ENCODE measurements at places on chromosomes 16 and 17.

GRCh38 chr16:839643-840408 lies 39.3 kb upstream of the GNG13 start:
- DNase-seq = no peak

GRCh38 chr16:67112591-67113399 lies 3.1 kb downstream of the PHAF1 start:
- DNase-seq = no peak

GRCh38 chr17:5913641-5914040 lies 156.5 kb upstream of the WSCD1 start:
- DNase-seq = no peak

DNA sequence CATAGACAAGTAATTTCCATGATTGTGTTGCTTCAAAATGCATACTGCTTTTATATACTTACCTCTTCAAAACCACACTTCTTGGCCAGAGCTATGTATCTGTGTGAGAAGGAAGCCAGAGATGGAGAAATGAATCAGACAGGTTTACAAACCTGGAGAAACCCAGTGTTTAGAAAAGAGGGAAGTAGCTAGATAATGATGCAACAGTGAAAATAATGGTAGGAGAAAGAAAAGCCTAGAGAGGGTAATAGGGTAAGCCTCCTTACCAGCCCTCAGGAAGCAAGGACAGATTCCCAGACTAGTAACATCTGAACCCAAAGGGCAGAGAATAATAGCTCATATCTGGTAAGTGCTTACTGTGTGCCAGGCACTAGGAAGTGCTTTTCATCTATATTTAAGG lies 250.3 kb upstream of the CDH11 start:
- DNase-seq = no peak
